Stimulated activated CD8-positive, alpha-beta memory T cell treated with anti-CD3 and anti-CD28 coated beads, Interleukin-7, amount 100 ng/mL, for 48 hours (primary cell): ENCODE measurements at places on chromosomes 13 and 19.

DNA sequence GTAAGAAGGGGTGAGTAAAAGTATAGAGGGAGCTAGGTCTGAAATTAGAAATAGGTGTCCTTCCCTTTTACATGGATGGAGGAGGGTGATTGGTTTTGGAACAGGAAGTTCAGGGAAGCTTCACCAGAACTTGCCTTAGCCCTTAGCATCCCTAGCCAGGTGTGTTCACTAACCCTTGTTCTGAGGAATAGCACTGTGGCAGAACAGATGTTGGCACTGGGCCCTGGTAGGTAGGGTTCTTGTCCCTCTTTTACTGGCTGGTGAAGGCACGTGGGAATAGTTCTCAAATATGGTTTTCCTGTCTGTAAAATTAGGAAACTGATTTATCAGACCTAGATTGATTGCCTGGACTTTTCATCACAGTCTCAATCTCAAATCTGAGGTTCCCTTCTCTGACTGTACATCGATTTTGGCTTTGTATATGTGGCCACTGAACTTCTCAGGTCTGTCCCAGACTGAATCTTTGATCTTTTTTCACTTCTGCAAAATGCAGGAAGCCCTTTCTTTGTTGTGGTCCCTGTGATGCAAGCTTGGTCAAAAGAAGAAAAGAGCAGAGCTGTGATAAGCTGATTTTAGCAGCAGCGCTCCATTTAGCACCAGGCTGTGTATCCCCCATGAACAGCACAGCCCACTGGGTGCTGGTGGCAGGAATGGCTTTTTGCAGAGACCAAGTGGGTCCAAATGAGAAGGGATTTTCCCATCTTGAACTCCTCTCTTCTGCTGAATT is 86.2 kb upstream of the HTR2A start:
- DNase-seq = no peak

GRCh38 chr13:36552334-36552733 is 120.0 kb downstream of the CCNA1 start:
- DNase-seq = no peak

- DNase-seq = no peak
Measured at GRCh38 chr13:104854007-104854406, 1681.5 kb downstream of the EFNB2 start.

DNA sequence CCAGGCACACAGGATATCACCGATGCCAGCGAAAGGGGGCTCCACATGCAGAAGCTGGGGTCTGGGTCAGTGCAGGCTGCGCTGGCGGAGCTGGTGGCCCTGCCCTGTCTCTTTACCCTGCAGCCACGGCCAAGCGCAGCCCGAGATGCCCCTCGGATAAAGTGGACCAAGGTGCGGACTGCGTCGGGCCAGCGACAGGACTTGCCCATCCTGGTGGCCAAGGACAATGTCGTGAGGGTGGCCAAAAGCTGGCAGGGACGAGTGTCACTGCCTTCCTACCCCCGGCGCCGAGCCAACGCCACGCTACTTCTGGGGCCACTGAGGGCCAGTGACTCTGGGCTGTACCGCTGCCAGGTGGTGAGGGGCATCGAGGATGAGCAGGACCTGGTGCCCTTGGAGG is 7.2 kb downstream of the NCAN start:
- DNase-seq = no peak

- no peak for DNase-seq
Measured at GRCh38 chr13:70424428-70424827, 316.2 kb upstream of the KLHL1 start.

GRCh38 chr13:113001241-113002140 is 32.5 kb downstream of the MCF2L start:
- no peak for DNase-seq

- DNase-seq = no peak
Measured at GRCh38 chr19:36501973-36502372, 12.6 kb upstream of the ZNF566 start.

- no peak for DNase-seq
Measured at GRCh38 chr19:30788105-30788765, 416.1 kb downstream of the ZNF536 start.

DNA sequence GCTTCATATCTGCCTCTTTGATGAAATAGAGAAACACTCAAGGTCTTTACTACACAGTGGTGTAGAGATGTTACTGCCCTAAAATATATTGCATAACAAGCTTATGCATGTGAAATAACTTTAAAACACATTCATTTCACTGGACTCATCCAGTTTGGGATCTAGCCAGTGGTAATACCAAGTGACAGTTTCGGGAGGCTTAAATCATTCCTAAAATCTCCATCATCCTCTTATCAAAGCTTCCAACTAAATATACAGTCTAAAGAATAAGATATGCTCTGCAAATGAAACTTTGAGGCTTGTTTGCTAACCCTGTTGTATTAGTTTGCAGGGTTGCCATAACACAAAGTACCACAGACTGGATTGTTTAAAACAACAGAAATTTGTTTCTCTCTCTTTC is 52.8 kb downstream of the THSD1 start:
- DNase-seq = no peak

GRCh38 chr13:79155883-79156282 is 250.2 kb downstream of the RBM26 start:
- DNase-seq = no peak

DNA sequence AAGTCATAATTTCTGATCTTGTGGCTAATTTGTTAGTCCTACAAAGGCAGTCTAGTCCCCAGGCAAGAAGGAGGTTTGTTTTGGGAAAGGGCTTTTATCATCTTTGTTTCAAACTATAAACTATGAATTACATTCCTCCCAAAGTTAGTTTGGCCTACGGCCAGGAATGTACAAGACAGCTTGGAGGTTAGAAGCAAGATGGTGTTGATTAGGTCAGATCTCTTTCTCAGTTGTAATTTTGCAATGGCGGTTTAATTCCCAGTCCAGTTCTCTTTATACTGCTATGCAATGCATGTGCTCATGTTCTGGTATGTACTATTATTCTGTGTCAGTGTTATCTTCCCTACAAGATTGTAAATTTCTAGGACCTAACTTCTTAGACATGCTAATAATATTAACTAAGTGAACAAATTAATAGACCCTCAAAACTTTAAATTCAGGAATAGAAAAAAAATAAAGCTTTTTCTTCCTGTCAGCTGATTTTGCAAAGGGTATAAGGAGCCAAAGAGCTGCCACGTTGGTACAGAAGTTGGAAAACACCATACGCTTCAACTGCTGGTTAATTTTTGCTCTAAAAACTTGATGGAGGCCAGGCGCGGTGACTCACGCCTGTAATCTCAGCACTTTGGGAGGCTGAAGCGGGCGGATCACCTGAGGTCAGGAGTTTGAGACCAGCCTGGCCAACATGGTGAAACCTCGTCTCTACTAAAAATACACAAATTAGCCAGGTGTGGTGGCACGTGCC is 1.3 kb upstream of the DNAJC15 start:
- no peak for DNase-seq

- DNase-seq = no peak
Measured at GRCh38 chr13:30779016-30779415, 43.7 kb downstream of the ALOX5AP start.

GRCh38 chr13:80039000-80039399 is 301.9 kb downstream of the SPRY2 start:
- no peak for DNase-seq

- peak; percentile 32 for DNase-seq
Measured at GRCh38 chr13:97226788-97227627, 4.9 kb downstream of the MBNL2 start.

- no peak for DNase-seq
Measured at GRCh38 chr19:9883231-9883758, 48.2 kb downstream of the PIN1 start.

- no peak for DNase-seq
Measured at GRCh38 chr13:65784088-65784816, 1445.9 kb downstream of the PCDH9 start.

GRCh38 chr13:34857558-34858325 is 84.3 kb upstream of the NBEA start:
- no peak for DNase-seq

DNA sequence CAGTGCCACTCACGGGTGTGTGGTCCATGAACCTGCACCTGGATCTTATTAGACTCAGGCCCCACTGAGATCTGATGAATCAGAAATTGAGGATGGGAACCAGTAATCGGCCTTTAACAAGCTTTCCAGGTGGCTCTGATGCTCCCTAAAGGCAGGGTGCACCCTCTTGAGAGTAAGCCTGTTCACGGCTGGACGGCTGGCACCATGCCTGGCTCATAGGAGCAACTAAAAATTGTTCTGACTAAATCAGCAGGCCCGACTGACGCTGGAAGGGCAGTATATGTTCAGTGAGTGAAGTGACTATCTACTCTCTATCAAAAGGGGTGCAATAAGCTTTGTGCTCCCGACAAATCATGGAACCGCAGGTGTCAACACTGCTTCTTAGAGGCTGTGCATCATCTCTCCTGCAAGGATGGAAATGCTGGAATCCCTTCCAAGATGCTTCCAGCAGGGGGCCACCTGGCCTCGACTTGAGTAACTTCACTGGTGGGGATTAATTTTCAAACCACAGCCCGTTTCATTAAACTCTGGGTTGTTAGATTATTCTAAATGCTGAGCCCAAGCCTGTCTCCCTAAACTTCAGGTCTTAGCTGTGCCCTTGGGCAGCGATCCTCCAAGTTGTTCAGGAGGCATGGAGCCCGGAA is 28.4 kb downstream of the TMTC4 start:
- DNase-seq = no peak

- DNase-seq = no peak
Measured at GRCh38 chr13:77674852-77675251, 22.6 kb upstream of the SLAIN1 start.

- no peak for DNase-seq
Measured at GRCh38 chr13:45711951-45712350, 9.8 kb downstream of the CBY2 start.

DNA sequence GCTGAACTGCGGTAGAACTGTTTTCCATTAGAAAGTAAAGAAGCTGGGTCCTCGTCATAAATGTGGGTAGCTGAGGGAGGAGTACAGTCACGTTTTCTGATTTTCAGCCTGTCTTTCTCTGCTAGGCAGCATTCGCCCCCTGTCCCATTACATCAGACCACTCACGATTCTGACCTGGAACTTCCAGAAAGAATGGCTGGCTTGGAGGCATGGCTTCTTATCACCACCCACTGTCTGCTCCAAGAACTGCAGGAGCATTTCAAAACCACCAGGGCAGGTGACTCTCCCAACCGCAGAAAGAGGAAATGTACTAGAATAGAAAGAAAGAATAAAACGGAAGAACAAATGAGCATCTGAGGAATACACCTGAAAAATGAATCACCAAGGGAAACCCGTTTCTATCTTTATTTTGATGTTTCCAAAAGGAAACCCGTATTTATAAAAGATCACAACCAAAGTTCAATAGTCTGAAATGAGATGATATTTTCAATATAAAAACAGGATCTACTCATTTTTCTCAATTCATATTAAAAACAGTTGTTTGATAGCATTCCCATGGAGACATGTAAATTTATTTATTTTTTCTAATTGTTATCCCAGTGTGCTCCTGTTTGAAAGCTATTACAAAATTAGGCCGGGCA is 22.1 kb upstream of the POMP start:
- peak; percentile 47 for DNase-seq

DNA sequence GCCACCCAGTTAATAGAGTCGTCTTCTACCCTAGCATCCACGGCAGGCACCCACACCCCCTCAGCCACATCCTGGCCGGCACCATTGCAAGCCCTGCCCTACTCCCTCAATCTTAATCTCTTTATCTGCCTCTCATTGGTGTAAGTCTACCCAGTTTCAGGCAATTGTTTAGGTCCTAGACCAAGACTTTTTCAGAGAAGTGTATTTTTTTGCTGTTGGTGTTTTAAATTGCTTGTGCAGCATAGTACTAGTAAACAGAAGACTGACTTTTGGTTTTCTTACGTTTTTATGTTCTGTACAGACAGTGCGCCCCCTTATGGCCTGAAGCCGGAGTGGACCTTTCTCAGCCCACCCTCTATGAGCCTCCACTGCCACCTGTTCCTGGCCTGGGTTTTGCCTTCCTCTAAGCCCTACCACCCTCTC is 2.3 kb upstream of the LCP1 start:
- DNase-seq = peak; percentile 64

DNA sequence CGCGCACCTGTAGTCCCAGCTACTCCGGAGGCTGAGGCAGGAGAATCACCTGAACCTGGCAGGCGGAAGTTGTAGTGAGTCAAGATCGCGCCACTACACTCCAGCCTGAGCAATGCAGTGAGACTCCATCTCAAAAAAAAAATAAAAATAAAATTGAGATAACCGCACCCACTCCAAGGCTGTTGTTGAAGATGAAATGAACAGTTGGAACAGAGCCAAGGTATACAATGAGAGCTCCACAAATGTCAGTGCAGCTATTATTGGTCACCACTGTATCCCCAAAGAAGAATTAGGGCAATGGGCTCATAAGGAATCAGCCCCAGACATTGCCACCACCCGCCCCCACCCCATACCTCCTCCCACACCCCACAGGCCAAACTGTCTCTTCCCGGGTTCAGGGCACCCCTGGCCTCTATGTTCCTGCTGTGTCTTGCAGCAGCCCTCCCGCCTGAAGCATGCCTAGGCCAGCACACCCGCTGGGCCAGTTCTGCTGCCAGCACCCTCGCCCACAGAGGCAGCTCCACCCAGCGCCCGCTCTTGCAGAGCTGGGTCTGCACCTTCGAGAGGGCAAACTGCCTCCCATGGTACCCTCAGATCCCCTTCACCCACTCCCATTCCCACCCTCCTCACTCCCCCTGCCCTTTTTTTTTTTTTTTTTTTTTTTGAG is 3.5 kb upstream of the S1PR5 start:
- no peak for DNase-seq

- DNase-seq = no peak
Measured at GRCh38 chr19:57563547-57563946, 3.9 kb upstream of the ZNF550 start.

- no peak for DNase-seq
Measured at GRCh38 chr13:50529154-50529882, 314.2 kb downstream of the DLEU7 start.

- DNase-seq = no peak
Measured at GRCh38 chr19:51181377-51181912, 39.3 kb downstream of the SIGLEC7 start.

GRCh38 chr13:33289966-33290365 is 4.4 kb upstream of the STARD13 start:
- DNase-seq = no peak

DNA sequence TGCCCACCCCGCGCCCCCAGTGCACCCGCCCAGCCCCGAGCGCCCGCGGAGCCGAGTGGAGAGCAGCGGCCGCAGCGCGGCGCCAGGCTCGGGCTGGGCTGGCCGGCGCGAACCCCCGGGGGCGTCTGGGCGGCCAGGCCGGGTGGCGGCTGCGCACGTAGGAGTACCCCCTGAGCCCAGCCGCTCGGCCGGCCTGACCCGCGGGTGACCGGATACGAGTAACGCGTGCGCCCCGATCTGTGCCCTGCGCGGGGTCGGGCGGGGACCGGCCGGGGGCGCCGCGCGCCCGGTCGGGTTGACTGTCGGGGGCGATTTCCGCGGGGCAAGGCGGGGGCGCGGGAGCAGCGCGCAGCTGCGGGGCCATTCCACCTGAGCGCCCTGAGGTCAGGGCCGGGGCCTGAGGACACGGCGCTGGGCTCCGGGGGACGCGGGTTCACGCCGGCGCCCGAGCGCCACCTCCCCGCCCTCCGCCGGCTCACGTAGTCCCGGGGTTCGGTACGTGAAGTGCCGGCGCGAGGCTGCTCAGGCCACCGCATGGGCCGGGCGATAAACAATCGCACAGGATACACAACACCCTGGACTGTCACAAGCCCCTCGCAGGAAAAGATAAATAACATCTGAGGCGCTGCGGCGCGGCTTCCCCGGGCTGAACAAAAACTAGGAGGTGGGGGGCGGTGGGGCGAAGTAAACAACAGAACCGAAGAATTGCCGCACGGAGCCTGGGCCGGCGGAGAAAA is 37.6 kb upstream of the FLT1 start:
- no peak for DNase-seq

GRCh38 chr13:112967686-112968379 is 1.2 kb upstream of the MCF2L start:
- no peak for DNase-seq

GRCh38 chr19:31023038-31023437 is 326.2 kb downstream of the TSHZ3 start:
- no peak for DNase-seq
